ENCODE measurements at places on chromosomes 1 and 21.

GRCh38 chr1:228917755-228918154 is 182.5 kb downstream of the RHOU start:
- DNase-seq = no peak

DNA sequence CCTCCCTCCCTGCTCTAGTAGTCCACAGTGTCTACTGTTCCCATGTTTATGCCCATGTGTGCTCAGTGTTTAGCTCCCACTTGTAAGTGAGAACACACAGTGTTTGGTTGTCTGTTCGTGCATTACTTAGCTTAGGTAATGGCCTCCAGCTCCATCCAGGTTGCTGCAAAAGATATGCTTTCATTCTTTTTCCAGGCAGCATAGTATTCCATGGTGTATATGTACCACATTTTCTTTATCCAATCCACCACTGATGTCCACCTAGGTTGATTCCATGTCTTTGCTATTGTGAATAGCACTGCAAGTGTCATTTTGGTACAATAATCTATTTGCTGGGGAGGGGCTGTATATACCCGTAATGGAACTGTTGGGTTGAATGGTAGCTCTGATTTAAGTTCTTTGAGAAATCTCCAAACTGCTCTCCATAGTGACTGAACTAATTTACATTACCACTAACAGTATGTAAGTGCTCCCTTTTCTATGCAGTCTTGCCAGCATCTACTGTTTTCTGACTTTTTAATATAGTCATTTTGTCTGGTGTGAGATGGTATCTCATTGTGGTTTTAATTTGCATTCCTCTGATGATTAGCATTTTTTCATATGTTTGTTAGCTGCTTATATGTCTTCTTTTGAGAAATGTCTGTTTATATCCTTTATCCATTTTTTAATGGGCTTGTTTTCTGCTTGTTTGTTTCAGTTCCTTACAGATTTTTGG is 191.9 kb upstream of the DMRTA2 start:
- no peak for DNase-seq

DNA sequence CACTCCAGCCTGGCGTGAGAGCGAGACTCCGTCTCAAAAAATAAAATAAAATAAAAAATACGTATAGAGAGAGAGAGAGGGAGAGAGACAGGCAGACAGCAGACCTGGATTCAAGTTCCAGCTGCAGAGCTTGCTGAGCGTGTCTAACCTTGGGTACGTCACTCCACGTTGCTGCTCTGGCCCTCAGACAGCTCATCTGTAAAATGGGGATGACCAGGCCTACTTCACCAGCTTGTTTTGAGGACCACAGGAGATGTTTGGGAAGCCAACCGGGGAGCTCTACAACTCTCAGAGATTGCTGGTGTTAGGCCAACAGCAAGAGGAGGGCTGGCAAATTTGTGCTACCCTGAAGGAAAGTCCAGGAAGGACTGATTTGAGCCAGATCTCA is 499 bp upstream of the TRAF5 start:
- no peak for DNase-seq

DNA sequence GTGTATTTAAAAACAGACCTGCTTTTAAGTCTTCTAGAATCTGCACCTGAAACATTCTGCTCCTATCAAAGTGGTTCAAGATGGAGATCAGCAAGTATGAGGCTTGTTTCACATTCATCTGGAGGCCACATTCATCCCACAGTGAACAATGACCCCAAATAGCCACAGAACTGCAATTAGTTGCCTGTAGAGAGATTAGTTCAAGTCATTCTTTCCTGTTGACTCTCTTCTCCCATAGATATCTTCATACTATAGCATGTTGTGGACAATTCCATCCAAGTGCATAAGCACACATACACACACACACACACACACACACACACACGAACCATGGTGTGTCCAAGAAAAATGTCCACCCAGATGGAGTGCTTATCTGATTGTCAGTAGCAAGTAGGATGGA is 101.7 kb upstream of the FGGY start:
- no peak for DNase-seq

GRCh38 chr1:78054972-78055371 is 9.2 kb downstream of the GIPC2 start:
- DNase-seq = no peak

DNA sequence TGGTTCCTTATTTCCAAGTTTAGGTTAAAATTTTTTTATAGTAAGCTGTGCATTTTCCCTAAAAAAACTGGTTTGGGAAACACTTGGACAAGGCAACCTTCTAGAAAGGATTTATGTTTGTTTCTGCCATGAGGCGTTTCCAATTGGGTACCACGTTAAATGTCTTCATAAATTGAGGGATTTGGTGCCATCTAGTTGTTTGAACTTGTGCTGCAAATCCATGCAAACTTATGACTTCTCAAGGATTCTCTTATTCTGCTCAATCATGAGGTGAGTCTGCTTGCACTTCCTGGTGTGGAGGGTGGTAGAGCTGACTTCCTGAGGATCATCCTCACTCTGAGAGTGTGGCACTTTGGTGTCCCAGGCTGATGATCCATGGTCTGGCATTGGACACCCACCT is 123.3 kb downstream of the PCNX2 start:
- no peak for DNase-seq

- no peak for DNase-seq
These were observed 51.1 kb upstream of the CFHR3 start for GRCh38 chr1:196723325-196724185.

DNA sequence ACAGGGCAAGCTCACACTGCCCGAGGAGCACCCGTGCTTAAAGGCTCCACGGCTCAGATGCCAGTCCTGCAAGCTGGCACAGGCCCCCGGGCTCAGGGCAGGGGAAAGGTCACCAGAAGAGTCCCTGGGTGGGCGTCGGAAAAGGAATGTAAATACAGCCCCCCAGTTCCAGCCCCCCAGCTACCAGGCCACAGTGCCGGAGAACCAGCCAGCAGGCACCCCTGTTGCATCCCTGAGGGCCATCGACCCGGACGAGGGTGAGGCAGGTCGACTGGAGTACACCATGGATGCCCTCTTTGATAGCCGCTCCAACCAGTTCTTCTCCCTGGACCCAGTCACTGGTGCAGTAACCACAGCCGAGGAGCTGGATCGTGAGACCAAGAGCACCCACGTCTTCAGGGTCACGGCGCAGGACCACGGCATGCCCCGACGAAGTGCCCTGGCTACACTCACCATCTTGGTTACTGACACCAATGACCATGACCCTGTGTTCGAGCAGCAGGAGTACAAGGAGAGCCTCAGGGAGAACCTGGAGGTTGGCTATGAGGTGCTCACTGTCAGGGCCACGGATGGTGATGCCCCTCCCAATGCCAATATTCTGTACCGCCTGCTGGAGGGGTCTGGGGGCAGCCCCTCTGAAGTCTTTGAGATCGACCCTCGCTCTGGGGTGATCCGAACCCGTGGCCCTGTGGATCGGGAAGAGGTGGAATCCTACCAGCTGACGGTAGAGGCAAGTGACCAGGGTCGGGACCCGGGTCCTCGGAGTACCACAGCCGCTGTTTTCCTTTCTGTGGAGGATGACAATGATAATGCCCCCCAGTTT is 1.3 kb downstream of the CELSR2 start:
- DNase-seq = no peak

GRCh38 chr1:46342084-46342656 is 1.6 kb downstream of the NSUN4 start:
- no peak for DNase-seq

DNA sequence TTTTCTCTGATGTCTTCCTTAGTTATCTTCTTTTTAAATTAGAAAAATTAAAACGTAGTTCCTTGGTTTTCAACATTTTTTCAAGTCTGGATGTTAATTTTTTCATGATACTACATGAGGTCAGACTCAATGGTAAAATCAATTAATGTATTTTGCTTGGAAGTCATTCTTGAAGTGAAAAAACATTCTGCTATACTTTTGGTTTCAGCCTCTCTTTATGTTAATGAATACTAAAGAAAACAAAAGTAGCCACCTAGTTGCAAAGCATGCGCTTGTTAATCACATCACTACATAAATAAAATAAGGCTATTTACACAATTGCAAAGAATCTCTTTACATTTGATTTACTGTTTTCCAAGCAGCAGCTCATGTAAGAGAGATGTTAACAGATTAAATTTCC is 170.4 kb downstream of the LIPI start:
- no peak for DNase-seq

GRCh38 chr1:98458511-98459485 is 202.7 kb upstream of the SNX7 start:
- no peak for DNase-seq

- no peak for DNase-seq
These were observed 395.6 kb upstream of the PBX1 start for GRCh38 chr1:164163289-164163849.

- DNase-seq = no peak
These were observed at the start of gene DNAJC28 for GRCh38 chr21:33491373-33492102. DNAJC28 (minus strand) TSS chr21:33491716; CDS start chr21:33489393, 2,323 bp downstream.

DNA sequence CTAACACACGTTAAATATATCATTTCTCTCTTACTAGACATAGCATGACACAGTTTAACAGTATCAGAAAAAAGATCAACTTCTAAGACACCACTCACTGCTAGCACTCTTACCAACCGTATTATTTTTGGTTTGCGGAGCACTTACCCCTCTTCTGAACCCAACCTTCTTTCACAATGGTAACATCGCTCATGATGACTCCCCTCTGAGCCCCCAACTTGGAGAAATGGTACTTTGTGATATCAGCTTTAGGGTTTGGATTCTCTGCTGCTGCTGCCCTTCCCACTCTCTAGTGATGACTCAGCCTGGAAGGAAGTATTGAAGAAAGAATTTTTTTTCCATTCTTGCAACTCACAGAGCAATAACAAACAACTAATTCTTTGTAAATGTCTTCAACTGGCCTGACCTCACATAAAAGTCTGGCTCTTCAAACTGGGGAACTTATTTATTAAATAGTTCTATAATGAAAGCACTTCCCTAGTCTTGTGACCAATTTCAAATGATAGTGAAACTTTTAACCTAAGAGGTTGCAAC is 7.0 kb downstream of the AKT3 start:
- DNase-seq = no peak

- no peak for DNase-seq
These were observed 125.4 kb upstream of the USP25 start for GRCh38 chr21:15604413-15604812.

GRCh38 chr1:229334269-229334668 is 8.6 kb downstream of the CCSAP start:
- DNase-seq = no peak

GRCh38 chr1:244653439-244654107 is 647 bp downstream of the DESI2 start:
- no peak for DNase-seq

DNA sequence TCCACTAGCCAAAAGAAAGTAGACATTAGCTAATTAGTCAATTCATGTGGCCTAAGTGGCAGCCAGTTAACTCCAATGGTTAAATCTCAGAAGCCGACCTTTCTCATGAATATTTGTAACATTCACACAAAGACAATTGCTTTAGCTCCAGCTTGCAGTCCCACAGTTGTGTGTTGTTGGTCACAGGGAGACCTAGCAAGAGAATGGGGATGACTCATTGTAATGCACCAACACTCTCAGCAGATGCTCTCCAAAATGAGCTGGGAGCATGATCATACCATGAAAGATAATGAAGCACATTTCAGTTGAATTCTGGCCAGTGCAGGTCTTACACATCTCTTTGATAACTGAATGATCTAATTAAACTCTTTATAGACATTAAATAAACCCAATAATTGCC is 160.4 kb downstream of the HLX start:
- no peak for DNase-seq

- DNase-seq = no peak
These were observed 6.1 kb downstream of the TNFRSF25 start for GRCh38 chr1:6459850-6460265.

DNA sequence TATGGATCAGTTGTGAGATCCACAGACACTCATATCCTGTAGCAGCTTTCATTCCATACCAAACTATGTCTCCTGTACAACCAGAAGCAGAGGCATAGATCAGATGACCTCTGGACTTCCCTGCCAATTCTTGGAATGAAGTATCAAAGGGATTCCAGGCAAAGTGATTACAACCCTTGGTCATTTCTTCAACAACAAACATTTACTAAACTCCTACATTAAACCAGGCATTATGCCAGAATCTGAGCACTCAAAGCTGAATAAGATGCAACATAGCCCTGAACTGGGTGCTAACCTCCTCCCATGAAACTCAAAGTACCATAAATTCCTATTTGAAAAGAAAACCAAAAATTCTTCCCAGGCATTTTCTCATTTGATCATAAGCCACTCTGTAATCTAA is 121.2 kb upstream of the SGIP1 start:
- DNase-seq = no peak

DNA sequence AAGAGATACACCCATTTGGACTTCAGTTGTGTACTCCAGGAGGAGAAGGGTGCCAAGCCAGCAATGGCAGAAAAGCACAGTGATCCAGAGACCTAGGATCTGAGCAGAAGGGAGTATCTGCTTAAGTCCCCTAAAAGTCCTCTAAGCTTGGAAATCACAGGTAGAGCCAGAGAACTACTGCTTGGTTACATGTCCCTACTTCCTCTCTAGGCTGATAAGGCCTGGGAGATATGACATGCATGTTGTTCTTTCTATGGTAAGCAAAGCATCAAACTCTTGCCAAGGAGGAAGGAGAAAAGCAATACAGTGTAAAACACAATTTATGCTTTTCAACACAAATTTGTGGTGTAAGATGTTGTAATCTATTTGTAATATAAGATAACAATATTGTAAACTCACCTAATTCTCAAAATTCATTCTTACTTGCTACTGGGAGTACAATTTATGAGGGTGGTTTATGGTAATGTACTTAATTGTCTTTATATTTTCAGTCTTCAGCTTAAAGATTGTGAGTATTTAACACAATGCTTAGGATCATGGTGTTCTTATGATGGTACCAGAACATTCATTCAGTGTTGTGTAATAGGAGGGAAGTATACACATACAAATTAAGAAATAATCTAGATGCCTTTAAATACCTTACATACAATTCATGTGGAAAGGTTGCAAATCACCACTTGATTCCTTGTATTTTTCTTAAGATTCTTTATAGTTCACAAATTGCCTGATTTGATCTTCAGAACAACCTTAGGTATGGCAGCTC is 49.1 kb upstream of the GNG12 start:
- DNase-seq = no peak

DNA sequence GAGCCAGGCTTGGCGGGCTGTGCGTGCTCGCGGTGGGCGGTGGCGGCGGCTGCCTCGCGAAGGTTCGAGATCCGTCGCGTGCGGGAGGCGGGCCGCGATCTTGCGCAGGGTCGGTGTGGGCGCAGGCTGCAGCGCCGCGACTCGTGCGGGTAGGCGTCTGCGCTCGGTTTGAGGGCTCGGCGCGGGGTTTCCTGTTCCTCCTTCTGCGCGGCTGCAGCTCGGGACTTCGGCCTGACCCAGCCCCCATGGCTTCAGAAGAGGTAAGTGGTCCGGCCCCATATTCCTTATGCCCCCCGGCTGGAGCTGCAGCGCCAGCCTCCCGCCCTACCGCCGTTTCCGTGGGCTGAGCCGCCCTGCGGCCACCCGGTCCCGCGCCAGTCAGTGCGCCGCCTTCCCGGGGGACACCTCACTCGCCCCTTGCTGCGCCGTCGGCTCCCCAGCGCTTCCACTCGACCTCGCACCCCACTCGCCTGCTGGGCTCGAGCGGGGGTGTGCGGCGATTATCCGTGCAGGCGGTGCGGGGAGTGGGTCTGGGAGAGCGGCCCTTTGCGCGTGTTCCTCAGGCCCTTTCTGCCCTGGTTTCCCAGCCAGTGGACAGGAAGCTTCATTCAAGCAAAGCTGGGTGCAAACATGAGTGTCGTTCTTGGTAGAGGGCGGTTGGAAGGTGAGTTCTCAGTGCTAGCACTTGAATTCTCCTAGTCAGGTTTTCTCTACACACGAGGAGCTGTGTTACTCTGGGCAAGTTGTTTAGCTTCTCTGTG is at the start of gene CACYBP:
CACYBP (plus strand) TSS at position 12 of the 761 bp plus-strand sequence; CDS start at position 246, 234 bp downstream.
- DNase-seq = no peak

- no peak for DNase-seq
These were observed at the start of gene RNF220 for GRCh38 chr1:44405031-44405797. RNF220 (plus strand) TSS chr1:44405255.

Measured in vagina (tissue), 2 donors.